Liver (tissue), 10 donors: ENCODE measurements at places on chromosomes 13 and 19. TPM values are rescaled to one million over a fixed set of nuclear protein-coding genes. Genes with fewer than 3 reads are reported as not detected.

DNA sequence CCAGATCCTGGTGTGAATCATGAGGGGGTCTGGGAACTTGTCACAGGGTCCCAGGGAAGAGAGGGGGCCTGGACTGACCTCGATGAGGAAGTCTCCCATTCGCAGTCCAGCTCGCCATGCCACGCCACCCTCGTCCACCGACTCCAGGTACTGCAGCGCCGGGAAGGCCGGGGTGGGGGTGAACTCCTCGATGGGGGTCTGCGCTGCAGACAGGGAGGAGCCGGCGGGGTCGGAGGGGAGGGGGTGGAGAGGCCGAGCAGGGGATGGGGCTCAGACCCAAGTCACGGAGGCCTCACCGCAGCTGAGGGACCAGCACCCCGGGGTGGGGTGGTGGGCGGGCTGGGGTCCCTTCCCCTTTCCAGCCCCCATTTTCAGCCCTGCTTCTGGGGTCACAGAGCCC, 30.8 kb downstream of the SHANK1 start:
- no peak for DNase-seq
- no peak overlapping the region for H3K4me3 ChIP-seq
- peaks cover 2% of the 10 kb centered on the region for H3K27me3 ChIP-seq
- no peaks in the 10 kb centered on the region for H3K4me1 ChIP-seq
- H3K27ac ChIP-seq: no peak overlapping the region
- H3K36me3 ChIP-seq: no peaks in the 10 kb centered on the region

GRCh38 chr13:95155093-95155492, 146.2 kb downstream of the ABCC4 start:
- no peak overlapping the region for H3K4me3 ChIP-seq
- no peak for DNase-seq
- H3K36me3 ChIP-seq: no peaks in the 10 kb centered on the region
- no peaks in the 10 kb centered on the region for H3K27me3 ChIP-seq

FSD1 gene
- not detected for total RNA-seq

DNA sequence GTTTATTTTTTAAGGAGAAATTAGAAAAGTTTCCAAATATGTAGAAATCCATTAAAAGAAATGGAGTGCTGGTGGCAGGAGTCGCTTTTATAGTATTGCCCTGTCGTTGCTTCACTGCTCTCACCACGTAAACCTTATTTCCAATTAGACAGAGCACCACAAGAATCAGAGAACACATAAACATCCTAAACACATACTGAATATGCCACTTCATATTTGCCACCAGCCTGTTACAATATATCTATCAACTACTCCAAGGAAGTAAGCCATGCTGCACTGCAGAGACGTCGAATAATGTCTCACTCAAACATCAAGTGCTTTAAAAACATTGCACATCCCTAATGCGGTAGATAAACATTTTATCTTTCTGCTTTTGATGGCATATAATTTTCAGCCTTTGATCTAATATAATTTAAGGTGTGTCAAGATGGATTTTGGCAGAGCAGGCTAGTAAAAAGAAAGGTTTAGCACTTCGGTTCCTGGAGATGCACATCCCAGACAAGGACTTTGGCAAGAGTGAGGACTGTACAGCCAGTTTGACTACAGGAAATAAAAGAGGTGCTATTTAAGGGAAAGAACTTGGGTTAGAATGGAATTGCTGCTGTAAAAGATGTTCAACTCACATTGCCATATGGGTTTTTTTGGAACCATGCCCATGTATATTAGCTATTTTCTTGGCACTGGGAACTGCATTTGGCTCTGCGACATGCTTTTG, 932.3 kb downstream of the EFNB2 start:
- no peaks in the 10 kb centered on the region for H3K4me1 ChIP-seq
- H3K27ac ChIP-seq: no peak overlapping the region
- no peak overlapping the region for H3K4me3 ChIP-seq

LYL1 gene
- total RNA-seq: 2.0 TPM

IGFL4 gene
- total RNA-seq: not detected

CCDC70 gene
- not detected for total RNA-seq

GRCh38 chr13:99434258-99434788, 66.9 kb upstream of the TM9SF2 start:
- H3K4me3 ChIP-seq: no peak overlapping the region
- peaks cover 8% of the 10 kb centered on the region for H3K4me1 ChIP-seq
- DNase-seq: no peak
- no peak overlapping the region for H3K27ac ChIP-seq

CERS1 gene
- not detected for total RNA-seq

DNA sequence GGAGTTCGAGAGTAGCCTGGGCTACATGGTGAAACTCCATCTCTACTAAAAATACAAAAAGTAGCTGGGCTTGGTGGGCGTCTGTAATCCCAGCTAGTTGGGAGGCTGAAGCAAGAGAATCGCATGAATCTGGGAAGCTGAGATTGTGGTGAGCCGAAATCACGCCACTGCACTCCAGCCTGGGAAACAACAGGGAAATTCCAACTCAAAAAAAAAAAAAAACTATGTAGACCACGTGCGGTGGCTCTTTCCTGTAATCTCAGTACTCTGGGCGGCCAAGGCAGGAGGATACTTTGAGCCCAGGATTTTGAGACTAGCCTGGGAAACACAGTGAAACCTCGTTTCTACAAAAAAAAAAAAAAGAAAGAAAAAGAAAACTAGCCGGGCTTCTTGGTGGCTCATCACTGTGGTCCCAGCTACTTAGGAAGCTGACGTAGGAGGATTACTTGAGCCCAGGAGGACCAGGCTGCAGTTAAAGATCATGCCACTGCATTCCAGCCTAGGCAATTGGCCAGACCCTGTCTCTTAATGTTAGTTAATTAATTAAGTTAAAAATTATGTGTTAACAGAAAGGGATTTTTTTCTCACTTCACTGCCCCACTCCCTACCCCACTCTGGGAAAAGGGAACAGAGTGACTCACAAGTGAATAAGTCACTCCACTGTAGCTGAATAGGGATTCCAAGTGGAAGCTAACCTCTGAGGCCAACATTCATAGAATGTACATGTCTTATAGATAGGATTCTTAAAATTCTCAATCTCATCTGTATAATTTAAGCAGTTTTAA, 2.2 kb downstream of the ZNF83 start:
- no peak for DNase-seq
- H3K27me3 ChIP-seq: no peaks in the 10 kb centered on the region
- H3K36me3 ChIP-seq: no peaks in the 10 kb centered on the region
- H3K4me1 ChIP-seq: peaks cover 6% of the 10 kb centered on the region
- H3K27ac ChIP-seq: no peak overlapping the region

CGB8 gene
- not detected for total RNA-seq

DNA sequence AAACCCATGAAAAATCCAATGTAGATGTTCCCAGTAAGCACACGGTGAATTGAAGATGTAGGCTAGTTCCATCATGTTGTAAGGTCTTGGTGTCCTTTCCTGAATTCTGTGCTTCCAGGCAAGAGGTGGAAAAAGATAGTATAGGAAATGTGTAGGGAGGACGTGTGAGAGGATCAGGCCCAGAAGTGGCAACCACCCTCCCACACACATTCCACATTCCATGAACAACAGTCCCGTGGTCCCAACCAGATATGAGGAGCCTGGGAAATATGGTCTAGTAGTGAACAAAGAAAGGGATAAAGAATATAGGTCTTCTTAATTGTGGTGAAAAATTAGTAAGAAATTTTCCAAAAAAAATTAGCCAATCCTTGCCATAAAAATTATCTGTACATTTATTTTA, 1254.2 kb upstream of the SLC10A2 start:
- H3K27me3 ChIP-seq: no peaks in the 10 kb centered on the region
- DNase-seq: no peak
- no peak overlapping the region for H3K27ac ChIP-seq
- H3K4me1 ChIP-seq: no peaks in the 10 kb centered on the region
- no peak overlapping the region for H3K4me3 ChIP-seq
- H3K36me3 ChIP-seq: no peaks in the 10 kb centered on the region

GRCh38 chr13:43324129-43324528, 300.7 kb downstream of the DNAJC15 start:
- H3K4me3 ChIP-seq: no peak overlapping the region
- H3K27ac ChIP-seq: no peak overlapping the region
- H3K4me1 ChIP-seq: peaks cover 14% of the 10 kb centered on the region
- no peaks in the 10 kb centered on the region for H3K36me3 ChIP-seq
- no peaks in the 10 kb centered on the region for H3K27me3 ChIP-seq

- no peak for DNase-seq
- no peaks in the 10 kb centered on the region for H3K27me3 ChIP-seq
- no peak overlapping the region for H3K4me3 ChIP-seq
- H3K36me3 ChIP-seq: peaks cover 19% of the 10 kb centered on the region
- H3K4me1 ChIP-seq: peaks cover 52% of the 10 kb centered on the region
- H3K27ac ChIP-seq: no peak overlapping the region
Observed at GRCh38 chr19:15426485-15427349, 7.9 kb upstream of the AKAP8L start.

HTR2A gene
- total RNA-seq: under 0.01 TPM

- no peak overlapping the region for H3K27ac ChIP-seq
- no peak overlapping the region for H3K4me3 ChIP-seq
- no peaks in the 10 kb centered on the region for H3K36me3 ChIP-seq
- H3K27me3 ChIP-seq: no peaks in the 10 kb centered on the region
- no peak for DNase-seq
- no peaks in the 10 kb centered on the region for H3K4me1 ChIP-seq
Observed at GRCh38 chr13:70694996-70695715, 586.9 kb upstream of the KLHL1 start.

- no peak for DNase-seq
- H3K27ac ChIP-seq: no peak overlapping the region
- no peaks in the 10 kb centered on the region for H3K27me3 ChIP-seq
Observed at GRCh38 chr13:110511509-110512181, 49.9 kb downstream of the RAB20 start.

DNA sequence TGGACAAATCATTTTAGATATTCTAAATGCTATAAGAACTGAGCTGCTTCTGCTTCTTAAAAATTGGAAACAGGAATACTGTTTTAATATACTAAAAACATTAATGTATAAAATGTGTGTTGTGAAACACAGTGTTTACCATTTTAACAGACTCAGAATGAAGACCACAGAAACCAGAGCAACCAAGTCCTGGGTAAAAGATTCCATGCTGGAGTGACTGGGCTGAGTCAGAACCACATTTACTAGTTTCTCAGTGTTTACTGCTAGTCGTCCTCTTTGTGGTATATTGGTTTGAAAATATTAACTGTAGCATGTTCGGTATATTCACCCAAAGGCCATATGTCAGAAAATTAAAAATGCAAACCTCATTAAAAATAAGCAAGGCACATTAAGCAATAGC, 31.9 kb downstream of the ANKRD10 start:
- no peaks in the 10 kb centered on the region for H3K4me1 ChIP-seq
- no peak overlapping the region for H3K4me3 ChIP-seq
- no peak overlapping the region for H3K27ac ChIP-seq
